HS-27A (cell line): ENCODE measurements at places on chromosomes 5 and 9.
A peak's percentile ranks its signal among the peaks of the same experiment; 100 is the strongest.

DNA sequence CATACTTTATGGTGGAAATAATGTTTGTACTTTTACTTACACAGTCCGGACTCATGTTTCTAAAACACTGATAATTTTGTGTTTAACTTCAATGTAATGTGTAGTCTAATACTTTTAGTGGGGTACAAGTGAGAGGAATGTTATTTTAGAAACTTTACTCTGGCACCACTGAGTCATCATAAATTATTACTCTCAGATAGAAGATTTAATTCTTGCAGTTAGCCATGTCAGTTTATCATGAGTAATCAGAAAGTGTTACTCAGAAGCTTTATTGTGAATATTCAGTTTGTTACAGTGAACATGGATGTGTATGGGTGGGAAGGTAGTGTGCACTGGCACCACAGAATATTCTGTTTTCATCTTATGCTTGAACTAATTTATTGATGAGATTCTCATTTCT, 20.0 kb downstream of the OGN start:
- peak; percentile 41 for DNase-seq

DNA sequence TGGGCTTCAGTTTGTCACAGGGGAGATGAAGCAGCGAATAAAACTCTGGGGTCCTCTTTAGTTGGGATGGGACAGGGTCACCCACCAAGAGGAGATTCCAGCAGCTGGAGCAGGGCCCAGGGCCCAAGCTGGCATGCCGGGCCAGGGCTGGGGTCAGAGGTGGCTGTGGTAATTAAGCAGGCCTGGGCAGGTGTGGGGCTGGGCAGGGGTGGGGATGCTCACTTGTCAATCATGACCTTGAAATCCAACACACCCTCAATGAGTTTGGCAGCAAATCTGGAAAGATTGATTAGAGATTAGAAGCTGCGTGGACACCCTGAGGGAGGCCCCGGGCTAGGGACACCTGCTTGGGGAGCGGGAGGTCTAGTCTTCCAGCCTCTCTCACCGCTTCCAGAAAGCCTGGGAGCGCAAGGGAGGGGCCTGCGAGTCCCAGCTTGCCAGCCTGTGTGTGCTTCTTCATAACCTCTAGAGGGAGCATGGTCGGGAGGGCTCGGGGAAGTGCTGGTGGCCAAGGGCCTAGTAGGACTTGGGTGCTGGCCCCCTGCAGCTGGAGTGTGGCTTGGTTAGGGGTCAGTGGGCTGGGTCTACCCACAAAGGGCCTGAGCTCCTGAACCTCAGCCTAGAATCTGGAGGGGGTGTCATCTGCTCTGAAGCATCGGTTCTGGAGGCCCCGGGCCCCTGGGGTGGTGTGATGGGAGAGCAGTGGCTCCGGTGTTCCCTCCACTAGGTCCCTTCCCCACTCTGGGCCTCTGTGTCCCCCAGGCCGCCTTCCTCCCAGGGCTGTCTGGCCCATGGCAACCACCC, 7.6 kb downstream of the CRAT start:
- DNase-seq = no peak

DNA sequence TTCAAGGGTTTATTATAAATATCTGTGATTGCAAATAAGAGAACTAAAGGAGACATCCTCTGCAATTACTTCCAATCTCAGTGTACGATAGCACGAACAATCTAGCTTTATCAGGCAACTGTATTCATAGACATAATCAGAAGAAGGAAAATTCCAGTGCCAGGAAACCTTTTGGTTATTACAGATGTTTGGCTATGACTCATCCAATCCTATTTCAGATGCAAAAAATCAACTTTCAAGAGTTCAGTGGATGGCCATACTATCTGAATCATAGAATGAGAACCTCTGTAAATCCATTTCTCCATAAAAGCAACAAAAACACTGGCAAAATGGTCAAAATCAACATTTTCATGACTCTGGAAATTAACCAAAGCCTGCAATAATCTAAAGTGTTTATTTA, 37.9 kb downstream of the GAS1 start:
- no peak for DNase-seq

DNA sequence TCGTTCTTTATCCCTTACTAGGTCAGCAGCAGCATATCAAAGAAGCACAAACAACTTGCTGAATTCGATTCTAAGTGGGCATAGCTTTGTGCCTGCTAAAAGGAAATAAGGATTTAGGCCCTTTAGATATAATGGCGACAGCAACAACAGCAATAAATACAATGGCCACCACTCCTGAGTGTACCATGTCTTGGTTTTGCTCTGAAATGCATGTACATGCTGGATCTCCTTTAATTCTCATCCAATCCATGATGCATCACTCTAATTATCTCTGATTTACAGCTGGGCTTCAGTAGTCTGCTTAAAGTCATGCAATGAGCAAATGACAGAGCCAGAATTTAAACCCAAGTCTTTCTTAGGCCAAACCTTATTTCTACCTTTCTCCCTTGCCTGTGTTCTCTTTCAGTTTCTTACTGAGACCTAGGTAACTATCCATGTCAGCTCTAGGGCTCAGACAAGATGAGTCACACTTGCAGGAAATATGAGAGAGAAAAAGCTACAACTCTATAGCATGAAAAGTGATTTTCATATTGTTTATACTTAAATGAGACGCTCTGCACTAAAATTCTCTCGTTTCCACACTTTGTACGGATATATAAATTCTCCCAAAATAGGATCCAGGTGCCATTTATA, 111.8 kb downstream of the HMHB1 start:
- DNase-seq = no peak

DNA sequence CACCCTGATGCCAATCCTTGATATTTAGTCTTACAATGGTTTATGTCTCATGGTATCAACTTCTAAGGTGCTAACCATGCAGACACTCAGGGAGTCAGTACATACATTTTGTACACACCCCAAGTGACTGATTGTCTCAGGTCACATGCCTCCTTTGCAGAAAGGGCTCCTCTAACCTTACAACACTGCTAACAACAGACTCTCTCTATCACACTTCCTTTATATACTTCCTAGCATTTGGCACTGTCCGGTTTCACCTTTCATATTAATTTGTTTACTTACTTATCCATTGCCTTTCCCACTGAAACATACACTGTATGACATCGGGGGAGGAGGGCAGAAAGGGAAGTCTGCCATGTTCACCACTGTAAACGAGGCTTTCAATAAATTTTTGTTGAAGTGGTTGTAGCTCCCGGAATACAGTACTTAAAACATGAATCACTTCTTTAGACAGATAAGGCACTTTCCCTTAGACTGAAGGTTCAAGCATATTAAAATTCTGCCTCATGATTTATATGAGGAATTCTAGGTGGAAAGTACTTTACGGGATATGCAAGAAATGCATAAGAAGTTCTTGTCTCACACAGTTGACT, 20.6 kb downstream of the EMB start:
- no peak for DNase-seq

- DNase-seq = no peak
Observed at GRCh38 chr9:126490871-126491567, 122.7 kb upstream of the LMX1B start.

- no peak for DNase-seq
Observed at GRCh38 chr9:130265431-130266235, at the start of gene HMCN2. HMCN2 (plus strand) TSS chr9:130265760; CDS start chr9:130265879, 119 bp downstream.

DNA sequence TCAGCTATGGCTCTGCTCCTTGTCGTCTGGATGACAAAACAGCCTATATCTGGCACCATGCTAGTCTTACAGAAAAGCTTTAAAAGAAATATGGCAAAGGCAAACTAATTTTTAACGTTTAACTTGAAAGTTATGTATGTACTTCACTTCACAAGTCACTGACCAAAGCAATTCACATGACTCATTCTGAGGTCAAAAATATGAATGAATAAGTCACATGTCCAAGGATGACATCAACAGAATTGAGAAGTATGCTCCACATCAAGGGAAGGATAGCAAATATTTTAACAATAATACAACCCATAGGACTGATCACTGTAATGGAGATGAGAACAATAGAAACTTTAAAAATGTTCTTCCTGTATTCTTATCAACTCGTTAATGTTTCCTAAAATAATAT, 1072.6 kb upstream of the NUDT12 start:
- DNase-seq = no peak

DNA sequence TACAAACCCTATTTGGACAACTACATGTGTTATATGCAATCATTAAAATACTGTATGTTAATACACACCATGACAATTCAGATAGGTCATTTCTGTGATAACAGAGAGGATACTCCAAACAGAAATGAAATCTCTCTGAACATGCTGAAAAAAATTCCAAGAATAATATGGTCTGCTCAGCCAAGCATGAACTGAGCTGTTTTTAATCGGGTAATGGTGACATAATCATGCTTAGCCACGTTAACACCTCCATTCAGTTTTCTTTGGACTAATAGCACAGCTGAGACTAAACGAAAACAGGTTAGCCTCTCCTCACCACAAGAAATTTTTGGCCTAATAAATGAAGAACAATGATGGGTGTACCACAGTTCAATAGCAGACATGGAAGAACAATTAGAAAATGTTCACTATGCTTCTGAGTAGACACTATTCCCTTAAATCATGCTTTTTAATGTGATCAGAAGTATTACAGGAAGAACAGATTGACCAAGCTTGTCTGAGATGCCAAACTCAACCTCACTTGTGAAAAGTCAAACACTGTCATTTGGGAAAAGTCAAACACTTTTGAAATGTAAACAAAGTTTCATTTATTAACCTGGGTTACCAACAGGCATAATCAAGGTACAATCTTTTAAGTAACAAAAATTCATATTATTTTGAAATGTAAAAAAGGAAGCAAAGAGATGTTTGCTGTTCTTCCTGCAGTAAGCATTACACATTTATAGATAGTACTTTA, 19.4 kb downstream of the RAB14 start:
- no peak for DNase-seq
